ENCODE measurements at places on chromosomes 6 and 20. TPM values are rescaled to one million over a fixed set of nuclear protein-coding genes. Genes with fewer than 3 reads are reported as not detected.
A peak's percentile ranks its signal among the peaks of the same experiment; 100 is the strongest.

PARD6B gene
- 6.6 TPM for total RNA-seq

DNA sequence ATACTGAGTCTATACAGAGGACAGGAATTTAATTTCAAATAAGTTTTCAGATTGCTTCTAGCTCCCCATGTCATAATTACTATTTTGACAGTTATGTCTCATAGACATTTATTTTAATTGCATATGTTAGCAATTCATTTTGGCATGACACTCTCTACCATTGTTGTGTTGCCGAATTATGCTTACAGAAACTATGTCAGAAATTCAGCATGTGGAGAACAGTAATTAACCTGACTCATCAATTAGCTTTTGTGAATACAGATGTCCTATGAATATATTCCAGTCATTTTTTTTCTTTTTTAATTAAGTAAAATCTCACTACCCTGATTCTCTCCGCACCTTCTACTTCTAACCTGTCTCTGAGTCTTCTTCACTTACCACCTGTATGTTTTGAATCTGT is 105.1 kb downstream of the NKAIN2 start:
- DNase-seq: no peak
- H3K4me3 ChIP-seq: no peak overlapping the region
- H3K27me3 ChIP-seq: no peaks in the 10 kb centered on the region

DNA sequence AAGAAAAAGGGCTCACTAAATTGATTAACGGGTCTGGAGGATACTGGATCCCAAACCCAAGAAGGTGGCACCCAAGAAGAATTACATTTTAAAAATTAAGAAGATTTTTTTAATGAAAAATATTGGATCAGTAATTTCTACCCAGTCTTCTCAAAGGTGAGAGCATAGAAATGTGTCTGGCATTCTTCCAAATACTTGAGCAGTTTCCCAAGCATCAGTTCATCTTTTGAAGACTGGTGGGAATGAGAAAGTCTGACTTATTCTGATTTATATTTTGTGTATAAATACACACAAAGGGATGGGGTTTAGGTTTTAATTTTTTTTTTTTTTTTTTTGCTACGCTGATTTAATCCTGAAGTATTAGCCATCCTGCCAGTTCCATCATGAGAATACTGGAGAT is 3.3 kb downstream of the MGME1 start:
- no peaks in the 10 kb centered on the region for H3K27me3 ChIP-seq
- no peaks in the 10 kb centered on the region for H3K4me1 ChIP-seq
- no peak for DNase-seq
- peaks cover 10% of the 10 kb centered on the region for H3K36me3 ChIP-seq

CAGE1 gene
- not detected for total RNA-seq

DNA sequence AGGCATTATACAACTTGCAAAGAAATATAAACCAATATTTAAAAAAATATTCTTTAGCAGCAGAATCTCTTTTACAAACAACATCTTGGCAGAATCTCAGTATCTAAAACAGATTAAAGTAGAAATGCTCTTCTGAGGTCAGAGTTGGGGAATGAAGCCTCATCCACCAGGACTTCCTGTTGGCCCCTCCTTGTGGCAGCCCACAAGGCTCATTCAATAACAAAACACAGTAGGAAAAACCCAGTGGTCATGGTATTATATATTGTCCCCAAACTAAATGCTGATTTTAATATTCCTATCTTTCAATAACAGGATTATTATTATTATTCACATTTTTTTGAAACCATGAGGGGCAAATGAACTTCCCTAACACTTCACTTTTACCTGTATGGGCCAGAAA is 368.6 kb downstream of the BTBD9 start:
- H3K27ac ChIP-seq: no peak overlapping the region
- H3K4me3 ChIP-seq: no peak overlapping the region
- no peaks in the 10 kb centered on the region for H3K27me3 ChIP-seq
- no peaks in the 10 kb centered on the region for H3K36me3 ChIP-seq

- DNase-seq: peak; percentile 70
- no peaks in the 10 kb centered on the region for H3K36me3 ChIP-seq
- H3K4me1 ChIP-seq: peaks cover 26% of the 10 kb centered on the region
Observed at GRCh38 chr20:19094959-19095541, 117.4 kb upstream of the SLC24A3 start.

CDSN gene
- total RNA-seq: not detected

GRCh38 chr20:39349240-39349639 is 387.1 kb downstream of the DHX35 start:
- H3K36me3 ChIP-seq: no peaks in the 10 kb centered on the region
- H3K4me3 ChIP-seq: no peak overlapping the region
- H3K27ac ChIP-seq: no peak overlapping the region
- H3K27me3 ChIP-seq: no peaks in the 10 kb centered on the region
- no peak for DNase-seq
- no peaks in the 10 kb centered on the region for H3K4me1 ChIP-seq

GRCh38 chr20:219290-220115 is 7.6 kb upstream of the DEFB129 start:
- no peaks in the 10 kb centered on the region for H3K27me3 ChIP-seq
- H3K27ac ChIP-seq: no peak overlapping the region
- no peak overlapping the region for H3K4me3 ChIP-seq
- no peaks in the 10 kb centered on the region for H3K4me1 ChIP-seq
- no peaks in the 10 kb centered on the region for H3K36me3 ChIP-seq

DNA sequence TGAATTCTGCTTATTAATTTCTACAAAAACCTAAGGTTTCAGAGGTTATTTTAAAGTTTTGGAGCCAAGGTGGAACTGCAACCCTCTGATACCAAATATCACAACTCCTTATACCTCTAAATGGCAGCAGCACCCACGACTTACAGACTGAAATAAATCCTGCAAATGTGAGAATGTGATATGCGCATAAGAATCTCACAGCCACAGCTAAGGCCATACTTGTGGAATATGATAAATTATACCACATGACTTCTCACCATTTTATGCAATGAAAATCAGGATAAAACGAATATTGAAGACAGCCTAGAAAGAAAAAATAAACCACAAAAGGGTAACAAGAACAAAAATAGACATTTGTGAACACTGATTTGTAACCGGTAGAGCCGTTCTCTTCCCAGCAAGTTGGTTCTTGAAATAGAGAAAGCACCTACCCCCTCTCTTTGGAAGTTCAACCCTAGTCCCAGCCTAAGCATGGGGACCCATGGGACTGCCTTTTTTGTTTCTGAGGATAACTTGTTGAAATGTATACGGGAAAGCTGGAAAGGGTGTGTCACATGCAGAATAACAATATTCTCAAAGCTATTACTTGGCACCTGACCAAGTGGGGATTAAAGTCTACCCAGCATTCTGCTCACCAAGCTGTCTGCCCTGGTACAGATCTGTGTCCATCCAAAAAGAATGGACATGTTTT is 47.1 kb upstream of the MCM9 start:
- no peak overlapping the region for H3K4me3 ChIP-seq
- H3K27me3 ChIP-seq: no peaks in the 10 kb centered on the region
- no peak overlapping the region for H3K27ac ChIP-seq
- DNase-seq: no peak
- H3K36me3 ChIP-seq: no peaks in the 10 kb centered on the region
- H3K4me1 ChIP-seq: no peaks in the 10 kb centered on the region

DNA sequence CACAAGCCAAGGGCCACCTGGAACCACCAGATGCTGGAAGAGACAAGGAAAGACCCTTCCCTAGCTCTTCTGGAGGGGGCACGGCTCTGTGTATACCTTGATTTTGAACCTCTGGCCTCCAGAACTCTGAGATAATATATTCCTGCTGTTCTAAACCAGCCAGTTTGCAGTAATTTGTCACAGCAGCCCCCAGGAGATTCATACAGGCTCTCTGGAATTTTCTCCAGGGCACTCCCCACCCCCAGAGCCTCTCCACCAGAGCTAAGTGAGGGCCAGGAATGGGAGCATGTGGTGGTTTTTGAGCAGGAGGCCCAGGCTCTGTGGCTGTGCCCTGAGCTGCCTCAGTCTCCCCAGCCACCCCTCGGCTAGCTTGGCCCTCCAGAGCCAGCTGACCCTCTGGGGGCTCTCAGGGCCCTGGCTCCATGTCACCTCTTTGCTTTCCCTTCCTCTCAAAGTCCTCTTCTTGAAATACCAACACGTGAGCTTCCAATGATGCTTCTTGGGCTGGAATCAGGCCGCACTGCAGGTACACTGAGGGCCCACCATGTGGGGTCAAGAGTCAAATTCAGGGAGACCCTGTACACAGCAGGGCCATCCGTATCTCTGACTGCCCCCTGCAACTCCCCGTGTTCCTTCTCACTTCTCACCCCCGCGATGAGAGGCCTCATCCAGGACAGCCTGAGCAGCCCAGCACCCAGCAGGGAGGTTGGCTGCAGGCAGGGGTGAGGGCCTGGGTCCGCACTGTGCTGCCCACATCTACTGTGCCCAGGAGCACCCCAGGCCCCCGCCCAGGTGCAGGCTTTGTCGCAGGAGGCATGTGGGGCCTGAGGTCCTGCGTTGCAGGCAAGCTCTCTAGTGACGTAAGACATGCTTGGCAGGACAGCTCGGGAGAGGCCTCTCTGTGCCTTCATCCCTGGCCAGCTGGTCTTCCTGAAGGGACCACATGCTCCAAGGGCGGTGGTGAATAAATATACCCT is 155.5 kb downstream of the ANKRD60 start:
- no peaks in the 10 kb centered on the region for H3K4me1 ChIP-seq
- no peak for DNase-seq
- no peak overlapping the region for H3K27ac ChIP-seq
- no peaks in the 10 kb centered on the region for H3K36me3 ChIP-seq

- no peak overlapping the region for H3K27ac ChIP-seq
- DNase-seq: no peak
- H3K4me1 ChIP-seq: no peaks in the 10 kb centered on the region
- no peak overlapping the region for H3K4me3 ChIP-seq
- no peaks in the 10 kb centered on the region for H3K36me3 ChIP-seq
- no peaks in the 10 kb centered on the region for H3K27me3 ChIP-seq
Observed at GRCh38 chr6:56808871-56809359, 146.0 kb upstream of the BEND6 start.

Measured in Peyer's patch (tissue), 4 donors.